ENCODE measurements at places on chromosomes 1 and 21.

DNA sequence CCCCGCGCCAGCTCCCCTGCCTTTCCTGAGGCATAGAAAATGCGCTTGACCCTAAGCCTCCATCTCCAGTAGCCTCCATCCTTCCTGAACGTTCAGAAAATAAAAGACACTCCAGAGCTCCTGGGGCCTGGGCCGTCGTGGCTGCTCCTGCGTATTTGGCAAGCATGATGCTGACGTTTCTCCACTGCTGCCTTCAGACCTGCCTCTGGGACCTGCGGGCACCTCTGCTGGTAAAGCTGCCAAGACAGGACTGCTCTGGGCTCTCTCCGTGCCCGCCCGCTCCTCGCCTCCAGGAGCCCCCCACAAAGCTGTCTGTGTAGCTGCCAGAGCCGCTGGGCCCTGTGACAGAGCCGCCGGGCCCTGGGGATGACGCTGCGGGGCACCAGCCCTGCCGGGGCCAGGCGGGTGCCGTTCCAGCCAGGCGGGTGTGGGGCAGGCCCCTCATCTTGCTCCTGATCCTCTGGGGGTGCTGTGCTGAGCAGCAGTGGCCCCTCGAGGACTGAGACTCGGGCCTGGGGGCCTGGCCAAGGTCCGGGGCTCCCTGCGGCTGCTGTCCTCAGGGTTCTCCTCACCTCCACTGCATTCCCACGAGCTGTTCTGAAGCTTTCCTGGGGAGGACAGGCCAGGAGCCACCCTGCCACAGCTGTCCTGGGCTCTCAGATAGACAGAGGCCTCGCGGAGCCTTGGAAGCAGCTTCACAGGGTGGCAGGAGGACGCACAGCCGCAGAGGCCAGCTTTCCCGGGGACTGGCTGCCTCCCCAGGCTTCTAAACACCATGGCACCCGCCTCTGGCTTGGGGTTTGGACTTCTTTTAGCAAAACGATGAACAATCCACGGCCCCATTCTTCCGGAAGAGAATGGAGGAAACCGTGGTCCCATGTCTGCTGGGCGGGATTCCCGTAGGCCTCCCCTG, 48.1 kb downstream of the MORN1 start:
- DNase-seq, result no peak

- peak; percentile 90 for DNase-seq
These were observed at the start of the genes PPCS and ZMYND12 for GRCh38 chr1:42456010-42456753. Gene PPCS (plus strand): TSS chr1:42456543. CDS start chr1:42456566, 23 bp downstream. Gene ZMYND12 (minus strand): TSS chr1:42456022. CDS start chr1:42455997, 25 bp downstream.

DNA sequence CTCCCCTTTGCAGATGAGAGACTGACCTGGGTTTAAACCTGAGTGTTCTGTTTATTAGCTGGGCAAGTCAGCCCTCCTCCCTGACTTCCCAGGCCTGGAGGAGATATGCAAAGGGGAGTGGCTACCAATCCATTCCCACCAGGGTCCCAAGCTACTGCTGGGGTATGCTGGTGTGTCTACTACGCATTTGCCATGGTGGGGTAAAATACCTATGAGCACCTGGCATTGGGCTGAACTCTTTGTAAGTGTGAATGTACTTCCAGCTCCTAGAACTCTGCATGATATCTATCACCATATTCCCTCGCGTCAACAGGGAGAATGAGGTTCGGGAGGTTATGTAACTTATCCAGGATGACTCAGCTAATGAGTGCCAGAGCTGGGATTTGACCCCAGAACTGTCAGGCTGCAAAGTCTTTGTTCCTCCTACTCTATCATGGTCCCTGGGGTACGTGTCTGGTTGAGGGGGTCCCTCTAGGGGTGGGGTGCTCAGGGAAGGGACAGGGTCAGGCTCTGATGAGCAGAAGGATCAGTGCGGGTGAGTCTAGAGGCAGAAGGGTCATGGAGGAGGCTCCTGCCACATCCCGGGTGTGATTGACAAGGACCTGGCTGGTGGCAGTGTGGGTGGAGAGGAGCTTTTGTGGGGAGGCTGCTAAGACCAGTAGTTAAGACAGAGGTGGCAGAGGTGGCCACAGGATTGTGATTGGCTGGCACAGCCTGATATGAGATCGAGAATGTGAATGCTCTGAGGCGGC, 16.7 kb downstream of the AMPD2 start:
- DNase-seq, result peak; percentile 46

DNA sequence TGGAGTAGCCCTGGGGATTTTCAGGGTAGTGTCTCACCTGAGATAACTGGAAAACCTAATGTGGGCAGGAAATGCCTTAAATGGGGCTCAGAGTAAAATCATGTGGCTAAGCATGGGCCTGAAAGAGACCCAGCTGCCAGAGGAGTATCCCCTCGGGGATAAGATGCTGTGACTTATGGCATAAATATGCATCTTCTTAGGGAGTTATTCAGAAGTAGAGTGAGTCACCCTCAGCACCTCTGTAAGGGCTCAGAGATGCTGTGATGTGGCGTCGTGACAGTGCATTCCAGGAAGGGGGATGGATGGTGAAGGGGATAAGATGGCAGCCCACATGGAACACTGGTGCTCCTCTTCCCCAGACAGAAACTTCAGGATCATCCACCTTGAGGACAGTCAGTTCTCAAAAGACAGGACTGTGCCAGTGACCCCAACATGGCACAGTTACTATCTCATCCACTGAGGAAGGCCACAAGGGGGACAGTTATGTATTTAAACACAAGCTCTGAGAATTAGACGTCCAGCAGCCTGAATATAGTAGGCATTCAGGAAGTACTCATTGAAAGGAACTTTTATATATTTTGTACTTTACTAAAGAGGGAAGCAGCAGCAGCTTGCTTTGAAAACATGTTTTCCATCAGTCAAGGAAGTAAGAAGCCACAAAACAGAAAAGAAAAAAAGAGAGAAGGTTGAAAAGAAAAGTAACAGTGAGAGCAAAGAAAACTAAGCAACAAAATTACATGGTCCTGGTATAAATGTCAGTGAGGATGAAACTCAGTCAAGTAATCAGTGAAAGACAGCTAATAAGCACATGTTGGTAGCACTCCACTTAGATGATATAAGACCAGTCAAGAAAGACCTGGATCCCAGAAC, 8.3 kb downstream of the IL24 start:
- DNase-seq, result no peak

DNA sequence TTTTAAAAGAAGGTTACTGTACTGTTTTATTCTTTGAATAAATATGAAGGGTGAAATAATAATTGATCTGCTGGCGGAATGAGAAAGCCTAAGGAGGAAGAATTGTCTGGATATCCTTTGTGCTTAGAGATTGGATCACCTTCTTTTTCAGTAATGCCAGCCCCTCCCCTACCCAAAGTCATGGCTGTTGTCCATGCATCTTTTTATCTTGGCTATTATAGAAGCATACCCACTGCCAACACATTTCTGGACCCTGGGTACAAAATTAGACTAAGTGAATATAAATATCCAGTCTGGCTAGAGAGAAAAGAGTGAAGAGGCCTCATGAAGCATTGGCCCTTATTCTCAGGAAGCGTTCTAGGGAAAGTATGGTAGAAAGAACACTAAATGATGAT, 28.1 kb downstream of the AK4 start:
- DNase-seq, result no peak

GRCh38 chr1:39293375-39294070, 89.0 kb downstream of the MACF1 start:
- no peak for DNase-seq

DNA sequence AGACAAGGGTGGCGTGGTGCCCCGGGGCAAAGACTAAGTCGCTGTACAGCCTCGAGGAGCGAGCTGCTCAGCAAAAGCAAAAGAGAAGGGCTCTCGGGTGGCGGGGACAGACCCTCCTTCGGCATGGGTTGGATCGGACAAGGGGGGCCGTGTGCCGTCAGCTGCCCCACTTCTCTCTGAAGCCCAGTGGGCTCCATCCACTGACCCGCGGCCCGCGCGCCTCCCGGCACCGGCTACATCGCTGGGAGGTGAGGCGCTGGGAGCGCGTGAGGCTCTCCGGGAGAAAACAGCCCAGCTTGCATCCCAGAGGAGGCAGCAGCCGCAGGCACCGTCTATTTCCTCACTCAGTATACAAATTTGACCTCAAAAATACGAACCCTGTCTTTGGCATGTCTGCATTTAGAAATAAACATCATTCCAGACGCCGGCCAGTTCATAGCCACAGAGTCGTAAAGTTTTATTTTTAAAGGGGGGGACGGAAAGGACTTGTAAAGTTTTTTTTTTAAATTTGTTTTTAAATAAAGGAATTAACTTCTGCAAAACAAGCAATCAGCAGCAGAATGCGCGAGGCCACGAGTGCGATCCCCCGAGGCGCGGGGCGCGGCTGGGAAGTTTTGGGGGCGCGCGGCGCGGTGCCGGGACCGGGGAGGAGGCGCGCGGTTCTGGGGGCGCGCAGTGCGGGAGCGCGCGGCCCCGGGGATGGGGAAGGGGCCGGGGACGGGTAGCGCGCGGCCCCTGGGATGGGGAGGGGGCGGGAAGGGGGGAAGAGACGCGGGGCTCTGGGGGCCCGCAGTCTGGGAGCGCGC, 689 bp upstream of the GPR137B start:
- peak; percentile 94 for DNase-seq

DNA sequence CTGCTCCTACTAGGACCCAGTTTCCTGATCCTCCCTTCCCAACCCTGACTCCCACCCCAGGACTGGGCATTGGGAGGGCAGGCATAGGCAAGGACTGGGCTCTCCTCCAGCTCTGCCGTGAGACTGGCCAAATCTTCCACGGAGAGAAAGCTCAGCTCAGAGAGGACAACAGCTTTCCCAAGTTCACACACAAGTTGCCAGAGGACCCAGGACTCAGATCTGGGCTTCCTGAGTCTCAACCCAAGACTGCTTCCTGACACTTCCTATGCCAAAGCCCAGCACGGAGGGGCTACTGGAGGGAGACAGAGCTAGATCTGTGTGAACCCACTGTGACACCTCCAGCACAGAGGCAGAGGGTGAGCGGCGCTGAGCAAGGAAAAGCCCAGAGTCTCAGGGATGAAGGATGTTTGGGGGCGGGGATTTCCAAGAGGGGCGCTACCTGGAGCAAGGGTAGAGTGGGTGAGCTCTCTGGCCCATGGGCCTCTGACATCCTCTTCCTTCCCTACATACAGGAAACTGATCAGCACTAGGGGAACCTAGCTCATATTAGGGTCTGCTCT, 7.1 kb downstream of the PDZK1IP1 start:
- no peak for DNase-seq

- DNase-seq, result no peak
These were observed 783.1 kb downstream of the MRPL39 start for GRCh38 chr21:24824209-24824608.

DNA sequence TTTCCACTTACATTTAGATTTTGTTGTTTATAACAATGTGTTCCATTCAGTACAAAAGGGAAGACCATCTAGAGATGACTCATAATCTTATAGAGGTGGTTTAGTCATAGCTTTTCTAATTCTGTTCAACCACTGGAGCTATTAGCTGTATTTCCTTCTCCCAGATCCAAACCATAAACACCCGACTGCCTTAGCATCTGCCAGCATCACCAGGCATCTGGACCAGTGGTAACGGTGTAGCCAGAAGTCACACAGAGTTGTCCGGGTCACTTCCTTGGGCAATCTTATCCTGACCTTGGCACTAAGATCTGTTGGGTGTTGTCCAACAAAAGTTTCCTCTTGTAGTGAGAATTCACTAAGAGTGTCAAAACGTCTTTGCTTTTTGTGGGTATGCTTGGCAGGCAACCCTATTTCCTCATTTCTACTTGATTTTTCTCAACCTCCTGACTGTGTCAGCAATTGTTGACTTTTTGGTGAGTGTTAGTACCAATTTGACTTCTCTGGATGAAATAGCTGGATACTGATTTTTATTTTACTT, 372.1 kb upstream of the B3GALT2 start:
- no peak for DNase-seq

Data from iPS-NIHi11 (cell line).